ENCODE measurements at places on chromosomes 5 and 9.
A peak's percentile ranks its signal among the peaks of the same experiment; 100 is the strongest.

DNA sequence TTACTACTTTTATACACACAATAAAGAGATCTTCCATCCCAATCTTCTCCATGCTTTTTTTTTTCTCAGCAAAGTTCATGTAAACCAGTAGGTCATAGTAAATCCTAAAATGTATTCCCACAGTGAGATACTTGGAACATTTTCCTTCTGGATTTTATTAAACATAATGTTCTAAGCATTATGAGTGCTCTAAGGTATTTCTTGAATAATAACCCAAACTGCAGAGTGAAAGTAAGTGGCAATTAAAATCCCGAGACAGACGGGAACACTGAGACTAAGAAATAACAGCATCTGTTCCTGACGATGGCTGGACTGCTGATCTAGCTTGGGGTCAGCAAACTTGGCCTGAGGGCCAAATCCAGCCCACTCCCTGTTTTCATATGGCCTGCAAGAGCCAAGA lies 359.8 kb downstream of the ARL15 start:
- peaks cover 9% of the 10 kb centered on the region for H3K36me3 ChIP-seq
- no peak overlapping the region for H3K27ac ChIP-seq
- H3K4me1 ChIP-seq = no peaks in the 10 kb centered on the region
- H3K27me3 ChIP-seq = no peaks in the 10 kb centered on the region
- H3K4me3 ChIP-seq = no peak overlapping the region

- no peaks in the 10 kb centered on the region for H3K36me3 ChIP-seq
- H3K4me3 ChIP-seq = no peak overlapping the region
Measured at GRCh38 chr5:175745210-175745609, 87.3 kb downstream of the HRH2 start.

GRCh38 chr9:78971540-78971939 lies 600.2 kb upstream of the TLE4 start:
- H3K36me3 ChIP-seq = peaks cover 2% of the 10 kb centered on the region
- H3K4me3 ChIP-seq = no peak overlapping the region
- no peak for DNase-seq
- no peaks in the 10 kb centered on the region for H3K27me3 ChIP-seq

- DNase-seq = no peak
- H3K4me1 ChIP-seq = no peaks in the 10 kb centered on the region
- H3K27ac ChIP-seq = no peak overlapping the region
- no peak overlapping the region for H3K4me3 ChIP-seq
Measured at GRCh38 chr5:10202089-10202910, 47.4 kb downstream of the ATPSCKMT start.

- H3K27me3 ChIP-seq = no peaks in the 10 kb centered on the region
- H3K4me3 ChIP-seq = no peak overlapping the region
- no peak overlapping the region for H3K27ac ChIP-seq
- DNase-seq = no peak
- no peaks in the 10 kb centered on the region for H3K36me3 ChIP-seq
- no peaks in the 10 kb centered on the region for H3K4me1 ChIP-seq
Measured at GRCh38 chr9:105854026-105854782, 159.9 kb downstream of the TMEM38B start.

DNA sequence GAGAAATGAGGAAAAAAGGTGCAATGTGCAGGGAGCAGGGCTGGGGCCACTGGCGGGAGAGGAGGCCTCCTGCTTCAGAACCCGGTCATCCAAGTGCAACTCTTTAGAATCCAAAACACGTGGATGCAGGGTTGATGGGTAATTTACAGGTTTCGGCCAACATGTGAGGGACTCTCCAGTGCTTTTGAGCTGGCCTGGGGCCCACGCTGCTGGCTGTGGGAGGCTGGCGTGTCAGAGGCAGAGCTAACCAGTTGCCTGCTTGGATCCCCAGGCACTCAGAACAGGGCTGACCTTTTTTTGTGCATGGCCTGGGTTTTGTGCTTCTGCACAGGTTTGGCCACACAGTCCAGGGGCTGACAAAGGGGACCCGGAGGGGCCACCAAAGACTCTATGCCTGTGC lies 61.6 kb downstream of the GADD45G start:
- no peak overlapping the region for H3K27ac ChIP-seq
- no peaks in the 10 kb centered on the region for H3K27me3 ChIP-seq
- peaks cover 12% of the 10 kb centered on the region for H3K4me1 ChIP-seq
- no peak for DNase-seq
- peaks cover 3% of the 10 kb centered on the region for H3K36me3 ChIP-seq

- peaks cover 5% of the 10 kb centered on the region for H3K36me3 ChIP-seq
- no peaks in the 10 kb centered on the region for H3K27me3 ChIP-seq
- no peaks in the 10 kb centered on the region for H3K4me1 ChIP-seq
- no peak for DNase-seq
Measured at GRCh38 chr9:4887556-4887955, 94.8 kb downstream of the RCL1 start.

DNA sequence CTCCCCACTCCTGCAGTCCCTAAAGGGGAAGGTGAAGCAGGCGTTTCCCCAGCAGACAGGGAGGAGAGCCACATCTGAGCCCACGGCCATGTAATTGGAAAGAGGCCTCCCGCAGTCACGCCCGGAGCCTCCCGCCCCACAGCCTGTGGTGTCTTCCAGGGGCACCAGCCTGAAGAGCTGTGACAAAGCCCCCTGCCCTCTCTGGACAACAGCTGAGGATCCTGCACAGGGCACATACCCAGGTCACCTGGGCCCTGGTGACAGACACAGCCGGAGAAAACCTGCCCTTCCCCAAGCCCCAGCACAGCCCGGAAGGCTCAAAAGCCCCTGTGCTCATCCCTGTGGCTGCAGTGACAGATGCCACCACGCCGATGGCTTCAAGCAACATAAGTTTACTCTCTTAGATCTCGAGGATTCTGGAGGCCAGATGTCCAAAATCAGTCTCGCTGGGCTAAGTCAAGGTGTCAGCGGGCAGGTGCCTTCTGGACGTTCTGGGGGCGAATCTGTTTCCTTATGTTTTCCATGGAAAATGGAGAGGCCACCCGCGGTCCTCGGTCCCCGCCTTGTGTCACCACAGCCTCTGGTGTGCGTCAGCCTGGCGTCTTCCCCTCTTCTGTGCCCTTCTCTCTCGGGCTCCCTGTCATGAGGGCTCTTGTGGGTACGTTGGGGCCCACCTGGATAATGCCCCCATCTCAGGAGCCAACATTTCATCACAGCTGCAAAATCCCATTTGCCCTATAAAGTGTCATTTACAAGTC lies 71.5 kb downstream of the PSMB7 start:
- no peaks in the 10 kb centered on the region for H3K27me3 ChIP-seq
- H3K27ac ChIP-seq = no peak overlapping the region
- peaks cover 5% of the 10 kb centered on the region for H3K36me3 ChIP-seq
- DNase-seq = no peak
- no peaks in the 10 kb centered on the region for H3K4me1 ChIP-seq

DNA sequence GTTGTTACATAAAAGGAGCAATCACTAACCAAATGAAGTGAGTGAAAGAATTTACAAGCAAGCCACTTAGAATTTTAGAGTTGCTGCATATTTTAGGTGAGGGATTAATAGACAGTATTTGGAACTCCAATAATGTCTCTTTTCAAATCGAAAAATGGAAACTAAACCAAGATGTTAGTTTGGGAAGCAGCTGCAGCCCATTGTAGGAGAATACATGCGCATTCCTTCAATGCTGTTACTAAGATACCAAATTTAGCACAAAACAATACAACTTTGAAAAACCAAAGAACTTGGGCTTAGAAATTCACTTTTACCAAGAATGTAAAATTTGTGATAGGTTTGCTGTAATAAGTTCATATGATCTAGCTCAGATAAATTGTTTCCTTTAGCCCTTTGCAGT lies 411.8 kb upstream of the CDH6 start:
- DNase-seq = no peak
- H3K27me3 ChIP-seq = no peaks in the 10 kb centered on the region
- no peak overlapping the region for H3K4me3 ChIP-seq
- peaks cover 14% of the 10 kb centered on the region for H3K36me3 ChIP-seq
- no peaks in the 10 kb centered on the region for H3K4me1 ChIP-seq
- no peak overlapping the region for H3K27ac ChIP-seq

GRCh38 chr5:135883441-135883840 lies 12.2 kb downstream of the IL9 start:
- no peak overlapping the region for H3K4me3 ChIP-seq
- DNase-seq = peak; percentile 60
- H3K27ac ChIP-seq = no peak overlapping the region
- no peaks in the 10 kb centered on the region for H3K4me1 ChIP-seq
- peaks cover 2% of the 10 kb centered on the region for H3K27me3 ChIP-seq

DNA sequence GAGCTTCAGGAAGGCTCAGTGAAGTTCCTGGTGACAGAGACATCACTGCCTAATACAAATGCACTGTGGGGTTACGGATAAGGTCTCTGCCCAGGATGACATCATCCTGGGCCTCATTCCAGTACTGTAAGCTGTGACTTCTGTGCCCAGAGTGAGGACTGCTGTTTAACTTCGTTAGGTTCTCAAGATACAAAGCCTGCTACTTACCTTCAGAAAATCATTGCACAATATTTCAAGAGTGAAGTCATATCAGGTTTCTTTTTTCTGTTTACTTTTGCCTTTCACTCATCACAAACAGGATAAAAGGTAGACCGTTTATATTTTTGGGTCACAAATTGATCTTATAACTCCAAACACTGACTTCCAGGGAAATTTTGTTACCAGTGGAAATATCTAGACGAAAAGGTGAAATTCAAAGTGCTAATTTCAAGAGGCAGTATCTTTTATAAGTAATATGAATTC lies 241.2 kb downstream of the PIK3R1 start:
- no peaks in the 10 kb centered on the region for H3K4me1 ChIP-seq
- no peak for DNase-seq
- H3K36me3 ChIP-seq = peaks cover 15% of the 10 kb centered on the region
- no peak overlapping the region for H3K4me3 ChIP-seq
- no peak overlapping the region for H3K27ac ChIP-seq

DNA sequence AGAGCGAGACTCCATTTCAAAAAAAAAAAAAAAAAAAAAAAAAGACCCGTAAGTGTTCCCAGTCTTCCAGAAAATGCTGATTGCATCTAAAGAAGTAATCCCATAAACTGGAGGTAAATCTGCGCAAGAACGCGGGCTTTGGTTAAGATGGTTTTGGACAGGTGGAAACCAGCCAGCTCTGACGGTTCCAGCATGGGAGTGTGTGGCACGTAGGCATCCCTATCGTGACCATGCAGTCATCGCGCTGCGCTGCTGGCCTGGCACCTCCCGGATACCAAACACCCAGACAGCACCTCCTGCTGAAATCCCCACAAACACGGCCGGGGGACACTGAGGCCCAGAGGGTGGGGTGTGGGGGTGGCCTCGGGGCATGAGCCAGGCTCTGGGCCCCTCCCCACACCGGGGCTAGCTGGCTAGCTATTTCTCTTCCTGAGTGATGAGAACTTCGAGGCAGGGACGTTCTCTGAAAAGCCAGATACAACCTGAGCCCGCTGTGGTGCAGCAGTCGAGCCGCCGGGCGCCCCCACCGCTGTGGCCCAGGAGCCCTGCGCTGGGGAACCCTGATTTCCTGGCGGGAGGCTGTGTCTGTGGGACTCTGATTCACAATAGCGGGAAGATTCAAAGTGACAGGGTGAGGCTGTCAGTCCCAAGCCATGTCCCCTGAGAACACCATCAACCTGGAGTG lies 32.2 kb upstream of the NOTCH1 start:
- no peak for DNase-seq
- no peaks in the 10 kb centered on the region for H3K27me3 ChIP-seq
- no peaks in the 10 kb centered on the region for H3K4me1 ChIP-seq
- no peak overlapping the region for H3K27ac ChIP-seq

- DNase-seq = no peak
- H3K27me3 ChIP-seq = no peaks in the 10 kb centered on the region
- peaks cover 29% of the 10 kb centered on the region for H3K36me3 ChIP-seq
- H3K27ac ChIP-seq = no peak overlapping the region
- H3K4me1 ChIP-seq = no peaks in the 10 kb centered on the region
Measured at GRCh38 chr9:137881591-137882505, 4.3 kb downstream of the CACNA1B start.

DNA sequence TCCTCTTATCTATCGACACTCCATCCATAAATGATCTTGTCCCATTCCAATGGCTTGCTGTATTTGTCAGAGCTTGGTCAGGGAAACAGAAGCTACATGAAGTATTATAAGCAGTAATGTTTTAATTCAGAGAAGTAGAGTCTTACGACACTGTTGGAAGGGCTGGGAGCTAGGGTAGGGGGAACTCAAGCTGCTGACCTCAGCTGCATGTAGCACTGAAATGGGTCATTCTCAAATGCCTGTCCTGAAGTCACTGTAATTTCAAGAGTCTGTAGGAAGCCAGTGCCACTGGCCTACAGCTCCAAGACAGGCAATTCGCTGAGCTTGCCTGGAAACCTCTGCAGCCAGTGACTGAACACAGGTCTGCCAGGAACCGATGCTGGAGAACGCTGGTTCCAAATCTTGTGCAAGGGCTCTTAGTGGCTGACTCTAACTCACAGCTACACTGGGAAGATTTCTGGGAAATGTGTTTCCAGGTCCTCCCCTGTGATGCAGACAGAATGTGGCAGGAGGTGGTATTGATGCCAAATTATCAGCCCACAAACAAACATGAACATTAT lies 532.4 kb downstream of the CCDC171 start:
- no peak overlapping the region for H3K4me3 ChIP-seq
- H3K27ac ChIP-seq = no peak overlapping the region
- H3K36me3 ChIP-seq = no peaks in the 10 kb centered on the region
- no peaks in the 10 kb centered on the region for H3K27me3 ChIP-seq
- DNase-seq = no peak

DNA sequence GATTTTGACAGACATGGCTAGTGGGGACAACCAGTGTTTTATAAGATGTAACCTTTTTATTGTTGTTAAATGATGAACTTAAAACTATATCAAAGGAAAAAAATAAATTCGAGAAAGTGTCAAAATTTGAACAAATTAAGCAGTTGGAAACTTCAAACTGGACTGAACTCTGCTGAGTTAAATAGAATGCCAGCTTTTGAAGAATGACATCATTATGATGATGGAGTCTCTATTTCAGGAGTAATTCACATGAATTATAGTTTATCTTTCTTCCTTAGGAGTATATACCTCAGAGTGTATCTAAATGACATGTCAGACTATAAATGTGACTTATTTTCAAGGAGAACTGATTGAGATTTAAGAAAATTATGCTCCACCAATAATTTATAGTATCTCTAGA lies 125.2 kb downstream of the CAMK4 start:
- no peak overlapping the region for H3K27ac ChIP-seq
- no peak for DNase-seq
- no peaks in the 10 kb centered on the region for H3K36me3 ChIP-seq

DNA sequence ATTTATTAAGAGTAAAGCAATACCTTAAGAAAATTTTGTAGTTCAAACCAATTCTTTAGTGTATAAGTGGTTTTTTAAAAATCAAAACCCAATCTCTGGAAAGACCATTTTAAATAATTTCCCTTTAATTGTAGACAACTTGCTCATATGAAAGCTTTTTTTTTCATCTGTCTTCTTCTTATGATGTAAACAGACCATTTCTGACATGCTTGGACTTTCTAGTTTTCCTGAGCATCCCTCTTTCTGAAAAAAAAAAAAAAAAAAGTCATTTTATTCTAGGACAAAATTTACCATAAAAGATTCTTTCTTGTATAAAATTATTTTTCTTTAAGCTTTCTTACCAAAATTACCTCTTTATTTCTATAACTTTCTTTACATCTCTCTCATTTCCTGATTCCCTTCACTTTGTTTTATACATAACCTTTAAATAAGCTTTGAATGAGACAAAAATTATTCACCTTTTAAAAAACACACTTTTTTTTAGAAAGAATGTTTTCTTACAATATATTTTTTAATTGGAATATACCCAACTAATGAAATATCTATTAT lies 67.5 kb downstream of the COL15A1 start:
- H3K36me3 ChIP-seq = peaks cover 13% of the 10 kb centered on the region
- no peak overlapping the region for H3K4me3 ChIP-seq
- no peaks in the 10 kb centered on the region for H3K4me1 ChIP-seq
- H3K27me3 ChIP-seq = no peaks in the 10 kb centered on the region

GRCh38 chr5:96279801-96280542 lies 153.1 kb downstream of the PCSK1 start:
- DNase-seq = no peak
- no peaks in the 10 kb centered on the region for H3K36me3 ChIP-seq

- H3K4me1 ChIP-seq = peaks cover 3% of the 10 kb centered on the region
- DNase-seq = no peak
- no peak overlapping the region for H3K4me3 ChIP-seq
Measured at GRCh38 chr5:89930591-89931392, 478.8 kb downstream of the CETN3 start.

Data from H9 (cell line).